ENCODE measurements at places on chromosomes 1 and 21. TPM values are rescaled to one million over a fixed set of nuclear protein-coding genes. Genes with fewer than 3 reads are reported as not detected.

LCE1F gene
- not detected for total RNA-seq

GRCh38 chr1:38138498-38139233, 92.1 kb upstream of the POU3F1 start:
- no peak for DNase-seq
- no peak overlapping the region for H3K27ac ChIP-seq
- peaks cover 41% of the 10 kb centered on the region for H3K4me1 ChIP-seq
- H3K36me3 ChIP-seq, result no peaks in the 10 kb centered on the region

DNA sequence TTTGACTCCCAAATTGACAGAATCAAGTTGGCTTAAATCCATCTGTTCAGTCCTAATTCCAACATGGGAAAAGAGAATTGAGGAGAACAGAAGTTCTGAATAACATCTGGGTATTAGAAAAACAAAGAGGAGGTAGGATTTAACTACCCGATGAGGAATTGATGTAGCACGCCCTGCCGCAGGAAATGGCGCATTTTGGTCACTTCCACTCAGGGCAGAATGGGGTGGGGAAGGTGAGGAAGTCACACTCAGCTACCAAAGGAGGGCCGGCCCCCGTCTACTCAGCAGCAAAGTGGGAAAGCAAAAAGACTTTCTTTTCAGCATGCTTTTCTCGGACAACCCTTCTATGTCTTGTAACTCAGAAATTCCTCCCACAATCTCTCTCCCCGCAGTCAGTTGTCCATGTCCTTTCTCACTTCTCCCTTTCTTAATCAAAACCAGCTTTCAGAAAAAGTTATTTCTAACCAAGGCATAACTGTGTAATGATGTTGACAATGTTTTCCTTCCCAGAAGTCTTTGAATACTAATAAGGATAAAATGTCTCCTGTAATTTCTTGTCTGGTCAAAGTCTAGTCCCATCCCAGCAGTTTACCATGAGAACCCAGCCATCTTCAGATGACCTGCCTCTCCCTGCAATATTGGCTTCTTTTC, 60.5 kb upstream of the SIPA1L2 start:
- H3K36me3 ChIP-seq, result no peaks in the 10 kb centered on the region
- H3K27me3 ChIP-seq, result no peaks in the 10 kb centered on the region
- no peak overlapping the region for H3K27ac ChIP-seq
- no peak overlapping the region for H3K4me3 ChIP-seq
- no peak for DNase-seq

GRCh38 chr1:88058205-88058604, 625.9 kb upstream of the PKN2 start:
- H3K27me3 ChIP-seq, result no peaks in the 10 kb centered on the region
- no peaks in the 10 kb centered on the region for H3K4me1 ChIP-seq
- DNase-seq, result no peak
- no peak overlapping the region for H3K4me3 ChIP-seq
- no peaks in the 10 kb centered on the region for H3K36me3 ChIP-seq

TYW3 gene
- 29.6 TPM for total RNA-seq

DNA sequence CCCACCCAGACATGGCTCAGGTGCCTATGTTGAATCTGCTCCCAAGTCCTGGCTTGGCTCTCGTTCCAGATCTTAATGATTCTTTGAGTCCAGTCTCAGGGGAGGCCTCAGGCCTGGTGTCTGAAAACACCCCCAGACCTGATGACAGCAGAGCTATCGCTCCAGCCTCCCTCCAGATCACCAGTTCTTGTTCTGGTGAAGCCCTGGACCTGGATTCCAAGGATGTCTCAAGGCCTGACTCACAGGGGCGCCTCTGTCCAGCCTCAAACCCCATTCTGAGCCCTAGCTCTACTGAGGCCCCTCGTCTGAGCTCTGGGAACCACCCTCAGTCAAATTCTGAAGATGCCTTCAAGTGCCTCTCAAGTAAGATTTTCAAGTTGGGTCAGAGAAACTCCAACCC, 11.4 kb downstream of the MROH7 start:
- no peak for DNase-seq
- no peak overlapping the region for H3K27ac ChIP-seq
- H3K4me1 ChIP-seq, result no peaks in the 10 kb centered on the region
- no peak overlapping the region for H3K4me3 ChIP-seq
- no peaks in the 10 kb centered on the region for H3K36me3 ChIP-seq

FNDC5 gene
- 2.0 TPM for total RNA-seq

TRAF3IP3 gene
- not detected for total RNA-seq

GCSAML gene
- not detected for total RNA-seq

- DNase-seq, result no peak
- H3K4me3 ChIP-seq, result no peak overlapping the region
- no peaks in the 10 kb centered on the region for H3K27me3 ChIP-seq
- H3K36me3 ChIP-seq, result no peaks in the 10 kb centered on the region
These were observed 12.8 kb upstream of the LRRC52 start for GRCh38 chr1:165531021-165531420.

- no peak for DNase-seq
- H3K27ac ChIP-seq, result no peak overlapping the region
- H3K4me1 ChIP-seq, result peaks cover 8% of the 10 kb centered on the region
- H3K27me3 ChIP-seq, result no peaks in the 10 kb centered on the region
- H3K4me3 ChIP-seq, result no peak overlapping the region
These were observed 8.2 kb downstream of the DMRTB1 start for GRCh38 chr1:53467391-53467790.

SAMD11 gene
- total RNA-seq, result 0.14 TPM

DNA sequence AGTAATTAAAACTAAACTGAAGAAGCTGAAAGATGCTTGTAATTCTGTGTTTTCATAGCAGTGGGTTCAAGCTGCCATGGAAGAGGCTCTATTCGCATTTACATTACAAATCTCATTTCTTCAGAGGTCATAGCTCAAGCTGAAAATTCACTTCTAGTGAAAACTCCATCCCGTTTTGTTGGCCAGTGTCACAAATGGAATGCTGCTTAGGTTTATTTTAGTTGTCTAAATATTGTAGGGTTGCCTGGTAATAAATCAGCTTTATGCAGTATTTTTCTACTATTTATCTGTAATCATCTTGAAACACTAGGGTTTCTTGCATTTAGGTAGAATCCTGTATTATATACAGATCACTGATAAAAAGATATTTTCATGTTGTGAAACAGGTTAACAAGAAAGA, 240.6 kb downstream of the PTBP2 start:
- no peak overlapping the region for H3K4me3 ChIP-seq
- no peaks in the 10 kb centered on the region for H3K4me1 ChIP-seq
- no peak overlapping the region for H3K27ac ChIP-seq
- DNase-seq, result no peak
- no peaks in the 10 kb centered on the region for H3K27me3 ChIP-seq

- DNase-seq, result no peak
- H3K36me3 ChIP-seq, result no peaks in the 10 kb centered on the region
- H3K27me3 ChIP-seq, result peaks cover 21% of the 10 kb centered on the region
- H3K4me1 ChIP-seq, result no peaks in the 10 kb centered on the region
These were observed 6.2 kb downstream of the KCNA3 start for GRCh38 chr1:110668549-110668948.

CAMTA1 gene
- 115 TPM for total RNA-seq

DNA sequence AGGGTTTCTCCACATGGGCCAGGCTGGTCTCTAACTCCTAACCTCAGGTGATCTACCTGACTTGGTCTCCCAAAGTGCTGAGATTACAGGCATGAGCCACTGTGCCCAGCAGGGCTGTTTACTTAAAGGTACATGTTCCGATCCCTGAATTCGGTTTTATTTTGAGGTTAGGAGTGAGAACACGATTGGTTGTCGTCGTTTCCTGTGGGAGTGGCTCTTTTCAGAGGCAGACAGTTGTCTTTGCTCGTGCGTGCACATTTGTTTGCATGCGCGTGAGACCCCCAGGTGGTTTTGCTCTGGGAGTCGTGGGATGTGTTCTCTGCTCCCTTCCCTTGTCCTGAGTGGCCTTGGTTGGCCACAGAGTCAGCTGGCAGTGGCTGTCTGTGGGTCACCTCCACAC, 60.2 kb downstream of the SKI start:
- DNase-seq, result no peak
- H3K27ac ChIP-seq, result no peak overlapping the region
- H3K4me3 ChIP-seq, result no peak overlapping the region
- peaks cover 20% of the 10 kb centered on the region for H3K4me1 ChIP-seq
- no peaks in the 10 kb centered on the region for H3K36me3 ChIP-seq

GRCh38 chr1:38715415-38715814, 144.2 kb downstream of the RRAGC start:
- DNase-seq, result no peak
- H3K27me3 ChIP-seq, result no peaks in the 10 kb centered on the region
- H3K27ac ChIP-seq, result no peak overlapping the region
- H3K4me1 ChIP-seq, result no peaks in the 10 kb centered on the region
- no peaks in the 10 kb centered on the region for H3K36me3 ChIP-seq

GRCh38 chr1:40662151-40662550, 3.3 kb downstream of the RIMS3 start:
- H3K27ac ChIP-seq, result no peak overlapping the region
- H3K36me3 ChIP-seq, result no peaks in the 10 kb centered on the region
- no peak for DNase-seq
- no peak overlapping the region for H3K4me3 ChIP-seq
- H3K4me1 ChIP-seq, result peaks cover 31% of the 10 kb centered on the region

GRCh38 chr1:21655748-21656147, 13.4 kb downstream of the RAP1GAP start:
- peaks cover 26% of the 10 kb centered on the region for H3K27me3 ChIP-seq
- H3K4me1 ChIP-seq, result no peaks in the 10 kb centered on the region
- H3K36me3 ChIP-seq, result no peaks in the 10 kb centered on the region
- peak; percentile 85 for DNase-seq
- H3K27ac ChIP-seq, result no peak overlapping the region
- no peak overlapping the region for H3K4me3 ChIP-seq

FBXO2 gene
- total RNA-seq, result 44.4 TPM

GRCh38 chr1:205504311-205505075, at the start of gene CDK18:
CDK18 (plus strand) TSS chr1:205504669; CDS start chr1:205523168, 18,499 bp downstream.
- H3K4me1 ChIP-seq, result peaks cover 31% of the 10 kb centered on the region
- H3K27me3 ChIP-seq, result no peaks in the 10 kb centered on the region
- H3K36me3 ChIP-seq, result no peaks in the 10 kb centered on the region
- peak; percentile 96 for DNase-seq
- peak within 1 kb of the TSS; percentile 87 for H3K27ac ChIP-seq
- peak within 1 kb of the TSS; percentile 96 for H3K4me3 ChIP-seq

LAMC2 gene
- 19.0 TPM for total RNA-seq

ESPN gene
- total RNA-seq, result 12.7 TPM

BRDT gene
- 0.19 TPM for total RNA-seq

NES gene
- total RNA-seq, result 95.9 TPM

MANEAL gene
- total RNA-seq, result 8.1 TPM

DNA sequence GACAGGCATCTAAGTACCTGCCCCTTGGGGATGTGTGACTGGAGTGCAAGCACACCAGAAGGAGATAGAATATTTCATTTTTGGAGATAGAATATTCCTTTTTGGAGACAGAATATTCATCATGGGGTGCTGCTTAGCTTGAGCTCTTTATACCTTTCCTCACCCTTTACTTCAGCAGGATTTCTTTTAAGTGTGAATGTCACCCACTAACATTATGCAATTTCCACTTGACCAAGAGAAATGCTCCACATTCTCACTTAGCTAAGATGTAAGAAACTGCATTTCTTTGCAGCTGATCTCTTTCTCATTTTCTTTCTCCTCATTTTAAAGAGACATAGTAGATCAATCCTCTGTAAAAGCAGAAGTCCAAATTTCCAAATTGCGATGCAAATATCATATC, 436.7 kb downstream of the NCAM2 start:
- H3K36me3 ChIP-seq, result no peaks in the 10 kb centered on the region
- no peak overlapping the region for H3K4me3 ChIP-seq
- H3K4me1 ChIP-seq, result no peaks in the 10 kb centered on the region
- no peak overlapping the region for H3K27ac ChIP-seq
- DNase-seq, result no peak

MTARC2 gene
- total RNA-seq, result 4.3 TPM

- H3K27me3 ChIP-seq, result no peaks in the 10 kb centered on the region
- H3K4me1 ChIP-seq, result no peaks in the 10 kb centered on the region
- no peak overlapping the region for H3K27ac ChIP-seq
- H3K36me3 ChIP-seq, result peaks cover 3% of the 10 kb centered on the region
These were observed 19.9 kb upstream of the PPP1R15B start for GRCh38 chr1:204431310-204432184.

- no peak overlapping the region for H3K27ac ChIP-seq
- no peak for DNase-seq
- H3K4me1 ChIP-seq, result no peaks in the 10 kb centered on the region
- no peak overlapping the region for H3K4me3 ChIP-seq
- H3K27me3 ChIP-seq, result no peaks in the 10 kb centered on the region
- no peaks in the 10 kb centered on the region for H3K36me3 ChIP-seq
These were observed 514.0 kb upstream of the ADAMTS5 start for GRCh38 chr21:27480841-27481261.

- H3K36me3 ChIP-seq, result no peaks in the 10 kb centered on the region
- H3K4me3 ChIP-seq, result no peak overlapping the region
- no peak overlapping the region for H3K27ac ChIP-seq
- peaks cover 12% of the 10 kb centered on the region for H3K4me1 ChIP-seq
These were observed 87.9 kb downstream of the VAV3 start for GRCh38 chr1:107877092-107877491.

FLG gene
- not detected for total RNA-seq

- DNase-seq, result no peak
- peaks cover 5% of the 10 kb centered on the region for H3K36me3 ChIP-seq
- H3K4me1 ChIP-seq, result peaks cover 8% of the 10 kb centered on the region
- no peak overlapping the region for H3K4me3 ChIP-seq
- no peak overlapping the region for H3K27ac ChIP-seq
These were observed 51.2 kb downstream of the DNTTIP2 start for GRCh38 chr1:93827633-93828366.

DNA sequence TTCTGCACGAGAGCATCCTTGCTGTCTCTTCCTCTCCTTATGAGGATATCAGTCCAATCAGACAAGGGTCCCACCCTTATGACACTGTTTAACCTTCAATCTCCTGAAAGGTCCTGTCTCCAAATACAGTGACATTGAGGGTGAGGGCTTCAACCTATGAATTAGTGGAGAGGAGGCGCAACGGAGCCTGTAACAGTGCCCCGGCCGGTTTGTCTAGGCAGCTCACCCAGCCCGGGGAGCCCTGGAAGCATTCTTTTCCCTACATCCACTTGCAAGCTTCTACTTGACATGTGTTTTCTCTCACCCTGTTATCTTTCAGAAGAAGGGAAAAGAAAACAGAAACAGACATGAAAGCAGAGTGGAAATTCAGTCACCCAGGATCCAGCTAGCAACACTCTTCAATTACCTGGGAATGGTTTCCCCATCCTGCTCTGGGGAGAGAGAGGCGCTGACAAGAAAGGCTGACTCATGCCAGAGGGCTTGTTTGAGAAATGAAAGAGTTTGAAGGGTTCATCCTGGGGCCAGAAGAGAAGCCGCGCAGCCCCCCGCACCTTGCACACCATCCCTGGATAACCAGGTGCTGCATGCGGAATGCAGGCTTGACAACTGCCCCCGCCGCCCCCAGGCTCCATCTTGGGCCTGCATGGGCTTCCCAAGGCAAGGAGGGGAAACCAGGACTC, 394.9 kb downstream of the NPHP4 start:
- H3K4me1 ChIP-seq, result no peaks in the 10 kb centered on the region
- no peaks in the 10 kb centered on the region for H3K36me3 ChIP-seq
- no peak for DNase-seq
- H3K27me3 ChIP-seq, result no peaks in the 10 kb centered on the region
- no peak overlapping the region for H3K27ac ChIP-seq
- no peak overlapping the region for H3K4me3 ChIP-seq

ANXA9 gene
- 1.7 TPM for total RNA-seq

LORICRIN gene
- total RNA-seq, result not detected
